Activated CD4-positive, alpha-beta T cell treated with anti-CD3 and anti-CD28 coated beads, Interleukin-2, amount 10 ng/mL, durations not matched to agents 7 days and 5 days (primary cell): ENCODE measurements at places on chromosomes 13 and 19. TPM values are rescaled to one million over a fixed set of nuclear protein-coding genes. Genes with fewer than 3 reads are reported as not detected.

Gene ATP4A
- total RNA-seq = not detected

Gene PSG3
- not detected for total RNA-seq

DNA sequence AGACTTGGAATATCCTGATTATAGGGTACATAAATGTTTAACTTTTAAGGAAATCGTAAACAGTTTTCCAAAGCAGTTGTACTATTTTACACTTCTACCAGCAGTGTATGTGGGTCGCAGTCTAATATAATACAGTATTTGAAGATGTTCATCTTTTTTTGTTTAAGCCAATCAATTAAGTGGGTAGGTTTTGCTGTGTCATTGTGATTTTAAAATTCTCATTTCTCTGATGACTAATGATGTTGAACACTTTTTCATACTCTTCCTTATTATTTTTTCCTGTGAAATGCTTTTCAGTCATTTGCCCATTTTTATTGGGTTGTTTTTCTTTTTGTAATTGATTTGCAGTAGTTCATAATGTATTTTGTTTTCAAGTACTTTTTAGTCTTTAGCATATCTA lies 2689.7 kb downstream of the PCDH9 start:
- no peak for DNase-seq

DNA sequence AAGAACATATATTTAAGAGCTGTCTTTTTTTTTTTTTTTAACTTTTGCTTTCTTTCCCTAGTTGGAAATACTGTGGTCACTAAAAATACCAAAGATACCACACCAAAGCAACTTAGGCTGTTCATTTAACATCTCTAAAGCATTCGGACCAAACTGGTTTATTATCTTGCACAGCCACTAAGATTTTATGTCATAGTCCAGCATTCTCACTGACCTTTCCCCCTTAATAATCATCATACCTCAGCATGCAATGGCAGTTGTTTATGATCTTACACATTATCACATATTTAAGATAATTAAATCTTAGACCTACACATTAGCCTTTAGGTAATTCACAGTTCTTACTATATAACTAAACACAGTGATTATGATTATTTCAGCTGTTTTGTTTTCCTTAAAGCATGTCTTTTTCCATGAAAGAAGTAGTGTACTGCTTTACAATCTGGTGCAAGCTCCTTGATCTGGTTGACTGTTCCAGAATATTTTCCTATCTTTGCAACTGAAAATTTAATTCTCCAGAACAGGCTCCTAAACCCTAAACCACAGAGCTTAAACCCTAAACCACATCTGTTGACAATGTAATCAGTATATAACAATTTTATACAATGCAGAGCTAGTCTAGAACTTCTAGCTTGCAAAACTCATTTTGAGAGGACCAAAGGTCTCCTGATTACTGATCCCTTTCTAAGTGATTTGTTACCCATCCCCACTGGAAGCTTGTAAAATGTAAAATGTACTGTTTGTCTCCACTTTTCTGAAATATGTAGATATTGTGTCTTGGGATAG lies 74.2 kb downstream of the CDK8 start:
- DNase-seq = no peak

GRCh38 chr13:59770451-59770850 lies 393.3 kb downstream of the DIAPH3 start:
- DNase-seq = no peak

DNA sequence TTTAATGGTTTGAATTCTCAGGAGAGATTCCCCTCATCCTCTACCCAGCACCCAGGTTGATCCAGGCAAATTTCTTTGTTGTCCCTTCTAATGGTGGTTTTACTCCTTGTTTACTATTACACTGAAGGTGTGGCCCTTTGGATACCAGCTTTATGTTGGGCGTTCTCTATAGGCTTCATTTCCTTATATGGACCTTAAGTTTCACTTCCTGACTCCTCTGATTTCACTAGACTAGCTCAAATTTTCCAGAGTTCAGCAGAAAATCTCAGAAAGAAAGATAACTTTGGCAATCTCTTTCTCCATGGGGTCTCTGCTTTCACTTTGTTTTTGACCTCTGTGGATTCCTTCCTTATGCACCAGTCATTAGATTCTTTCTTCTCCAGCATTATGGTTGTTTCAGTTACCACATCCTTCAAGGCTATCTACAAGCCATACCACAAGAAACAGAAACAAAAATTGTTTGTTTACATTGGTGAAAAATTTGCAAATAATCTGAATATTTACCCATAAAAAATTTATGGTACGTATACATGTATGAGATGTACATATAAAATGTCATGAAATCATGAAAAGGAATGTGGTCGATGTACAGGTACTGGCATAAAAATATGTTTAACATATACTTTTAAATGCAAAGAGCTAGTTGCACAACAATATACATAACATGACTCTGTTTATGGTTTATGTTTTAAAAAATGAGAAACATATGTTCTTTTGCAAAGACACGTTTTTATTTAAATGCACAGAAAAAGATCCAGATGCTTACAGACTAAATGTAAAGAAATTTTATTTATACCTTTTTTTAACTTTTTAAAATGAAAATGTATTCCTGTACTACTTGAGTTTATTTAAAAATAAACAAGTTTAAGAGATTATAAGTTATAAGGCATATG lies 212.6 kb downstream of the LACC1 start:
- no peak for DNase-seq
